ENCODE measurements at places on chromosomes 13 and 19.

GRCh38 chr19:55257461-55258420 lies 1.1 kb downstream of the PPP6R1 start:
- DNase-seq: peak; percentile 27

DNA sequence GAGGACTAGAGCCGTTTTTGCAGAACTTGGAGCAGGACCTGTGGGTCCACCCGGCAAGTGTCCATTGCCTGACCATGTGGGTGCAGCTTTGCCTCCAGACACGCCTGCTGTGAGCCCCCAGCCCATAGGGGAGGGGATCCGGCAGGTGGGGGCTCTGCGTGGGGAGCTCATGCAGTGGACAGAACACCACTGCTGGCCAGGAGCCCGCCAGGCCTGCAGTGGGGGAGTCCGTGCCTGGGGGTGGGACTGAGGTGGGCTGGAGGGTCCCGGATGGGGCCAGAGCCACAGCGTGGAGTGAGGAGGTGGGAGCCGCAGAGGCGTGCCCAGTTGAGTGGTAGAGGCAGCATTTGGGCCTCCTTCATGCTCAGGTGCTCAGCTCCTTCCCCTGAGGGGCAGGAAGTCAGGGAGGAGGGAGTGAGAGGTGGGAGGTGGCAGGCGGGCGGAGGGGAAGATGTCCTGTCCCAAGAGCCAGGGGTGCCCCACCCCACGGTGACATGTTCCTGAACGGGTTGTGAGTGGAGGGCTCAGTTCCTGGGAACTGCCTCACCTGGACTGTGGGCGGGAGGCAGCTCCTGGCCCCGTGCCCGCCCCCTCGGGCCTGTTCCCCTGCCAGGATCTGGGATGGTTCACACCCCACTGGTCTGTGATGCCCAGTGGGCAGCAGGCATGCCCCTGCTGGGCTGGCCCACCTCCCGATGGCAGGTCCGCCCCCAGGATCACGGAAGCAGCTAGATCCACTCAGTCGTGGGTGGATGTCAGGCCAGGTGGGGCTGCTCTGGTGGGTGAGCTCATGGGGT lies 8.8 kb downstream of the ADAT3 start:
- no peak for DNase-seq

GRCh38 chr13:25847635-25848626 lies 203.9 kb downstream of the SHISA2 start:
- DNase-seq: no peak

DNA sequence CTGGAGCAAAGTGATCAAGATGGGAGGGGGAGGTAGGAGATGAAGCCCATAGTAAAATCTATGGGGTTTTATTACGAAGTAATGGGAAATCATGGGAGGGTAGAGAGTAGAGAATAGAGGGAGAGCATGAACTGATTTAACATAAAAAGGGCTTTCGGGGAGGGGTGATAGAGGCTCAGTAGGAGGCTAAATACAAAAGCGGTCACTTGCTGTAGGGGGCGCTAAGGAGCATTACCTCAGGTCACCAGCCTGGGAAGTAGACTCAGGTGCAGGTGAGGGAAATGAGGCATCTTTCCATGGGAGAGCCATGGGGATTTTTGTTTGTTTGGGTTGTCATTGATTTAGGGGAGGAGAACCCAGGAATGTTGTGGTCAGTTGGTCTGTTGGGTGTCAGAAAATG lies 14.1 kb downstream of the KRTDAP start:
- no peak for DNase-seq

Data from GF-D8 (cell line).